NCI-H2227 treated with DMSO at 0.1 percent for 48 hours (cell line): ENCODE measurements at places on chromosomes 2 and 18.

- DNase-seq = no peak
Measured at GRCh38 chr18:5515011-5515784, 28.6 kb downstream of the EPB41L3 start.

- DNase-seq = no peak
Measured at GRCh38 chr2:226893216-226893615, 57.4 kb downstream of the RHBDD1 start.

GRCh38 chr2:108565778-108566375 lies 31.6 kb downstream of the LIMS1 start:
- DNase-seq = no peak

GRCh38 chr18:56167366-56167765 lies 471.0 kb downstream of the TXNL1 start:
- DNase-seq = no peak

GRCh38 chr2:33583194-33583938 lies 15.7 kb downstream of the FAM98A start:
- DNase-seq = peak; percentile 47
